IPS-NIHi11 (cell line): ENCODE measurements at places on chromosomes 4 and X.

DNA sequence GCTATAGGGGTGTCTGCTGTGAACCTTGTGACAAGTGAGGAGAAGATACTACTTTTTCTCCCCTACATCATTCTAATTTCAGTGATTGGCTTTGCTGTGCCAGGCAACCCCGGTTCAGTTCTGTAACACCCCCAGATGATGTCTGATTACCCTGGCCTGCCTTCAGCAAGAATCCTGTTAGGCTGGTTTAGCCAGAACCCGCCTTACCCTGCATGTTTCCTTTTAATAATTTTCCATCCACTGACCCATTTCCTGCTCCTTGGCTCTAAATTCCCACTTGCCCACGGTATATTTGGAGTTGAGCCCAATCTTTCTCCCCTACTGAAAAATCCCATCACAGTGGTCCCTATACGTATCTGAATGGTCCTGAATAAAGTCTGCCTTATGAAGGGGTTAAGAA lies 46.5 kb upstream of the HPSE start:
- no peak for DNase-seq

DNA sequence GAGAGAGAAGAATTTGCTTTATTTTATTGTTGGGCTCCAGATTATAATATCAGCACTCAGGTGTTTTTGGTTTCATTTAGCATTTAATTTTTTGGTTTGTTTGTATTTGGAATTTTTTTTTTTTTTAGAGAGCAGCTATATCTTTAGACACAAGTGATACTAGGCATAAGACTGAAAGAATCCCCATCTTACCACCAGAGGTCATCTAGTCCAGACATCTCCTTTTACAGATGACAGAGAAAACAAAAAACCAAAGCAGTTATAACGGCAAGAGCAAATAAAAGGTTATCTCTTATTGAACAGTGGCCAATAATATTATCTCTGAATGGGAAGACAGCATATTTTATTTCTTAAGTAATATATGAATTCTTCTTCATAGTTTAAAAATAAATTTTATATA lies 22.8 kb downstream of the USP38 start:
- DNase-seq: no peak

- DNase-seq: no peak
Observed at GRCh38 chr4:44016570-44017421, 431.8 kb downstream of the KCTD8 start.

DNA sequence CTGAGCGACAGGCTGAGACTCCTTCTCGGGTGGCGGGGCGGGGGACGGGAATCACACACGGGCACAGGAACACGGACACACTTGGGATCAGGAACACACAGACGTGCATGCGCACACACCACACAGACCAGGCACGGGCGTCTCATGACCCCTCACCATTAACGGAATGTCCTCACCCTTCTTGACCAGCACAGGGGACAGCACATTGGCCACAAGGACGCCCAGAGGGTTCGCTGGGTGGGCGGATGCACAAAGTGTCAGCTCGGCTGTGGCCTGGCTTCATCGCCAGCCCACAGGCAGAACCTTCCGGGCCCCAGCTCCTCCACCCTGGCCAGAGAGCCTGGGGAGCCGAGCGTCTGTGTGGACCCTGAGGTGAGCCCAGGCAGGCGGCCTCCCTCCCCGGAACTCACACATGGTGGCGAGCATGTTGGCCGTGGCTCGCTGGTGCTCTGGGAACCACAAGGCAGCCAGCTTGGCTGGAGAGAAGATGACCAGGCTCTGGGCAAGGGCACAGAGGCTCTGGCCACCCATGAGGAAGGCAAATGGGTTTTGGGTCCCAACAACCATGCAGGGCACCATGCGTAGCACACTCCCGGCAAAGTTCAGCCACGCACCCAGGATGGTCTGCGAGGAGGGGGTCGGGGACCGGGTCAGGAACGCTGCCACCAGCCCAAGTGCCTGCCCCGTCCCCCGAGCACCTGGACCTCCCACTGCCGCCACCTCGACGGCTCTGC lies 3.1 kb downstream of the SLC49A3 start:
- DNase-seq: no peak

GRCh38 chrX:42143866-42144592 lies 220.7 kb upstream of the CASK start:
- peak; percentile 4 for DNase-seq

DNA sequence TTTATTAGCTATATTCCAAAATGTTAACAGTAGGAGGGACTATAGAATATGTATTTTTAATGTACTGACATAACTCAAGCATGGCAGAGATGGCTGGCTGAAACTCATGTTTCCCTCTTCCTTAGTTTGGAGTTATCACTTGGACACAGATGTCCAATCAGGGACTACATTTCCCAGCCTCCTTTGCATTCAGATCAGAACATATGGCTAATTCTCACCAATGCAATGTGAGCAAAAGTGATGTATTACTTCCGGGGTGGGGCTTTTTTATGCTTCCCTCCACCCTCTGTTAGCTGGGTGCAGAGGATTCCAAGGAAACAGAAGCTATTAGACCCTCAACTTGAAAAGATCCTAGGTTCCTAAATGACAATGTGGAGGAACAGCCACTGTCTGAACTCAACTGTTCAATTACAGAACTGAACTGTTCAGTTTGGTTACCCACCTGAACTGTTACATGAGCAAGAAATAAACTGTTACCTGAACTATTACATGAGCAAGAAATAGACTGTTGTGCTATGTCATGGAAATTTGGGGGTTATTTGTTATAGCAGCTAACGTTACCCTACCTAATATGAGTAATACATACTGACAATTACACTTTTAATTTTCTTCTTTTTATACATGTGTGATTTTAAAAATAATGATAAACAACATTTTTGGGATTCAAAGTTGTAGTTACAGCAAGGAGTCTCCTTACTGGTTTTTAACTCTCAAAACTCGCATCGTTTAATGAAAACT lies 29.6 kb upstream of the ERVMER34-1 start:
- peak; percentile 23 for DNase-seq

- no peak for DNase-seq
Observed at GRCh38 chrX:69038188-69038587, 127.1 kb downstream of the PJA1 start.

- DNase-seq: no peak
Observed at GRCh38 chr4:110275871-110276270, 77.5 kb upstream of the ELOVL6 start.

GRCh38 chrX:9578083-9578779 lies 113.4 kb downstream of the TBL1X start:
- DNase-seq: no peak

GRCh38 chrX:121755541-121755940 lies 708.1 kb downstream of the GLUD2 start:
- DNase-seq: no peak

- peak; percentile 58 for DNase-seq
Observed at GRCh38 chrX:151359931-151360871, 36.8 kb upstream of the VMA21 start.

GRCh38 chrX:136067097-136067496 lies 80.2 kb upstream of the FHL1 start:
- DNase-seq: no peak

DNA sequence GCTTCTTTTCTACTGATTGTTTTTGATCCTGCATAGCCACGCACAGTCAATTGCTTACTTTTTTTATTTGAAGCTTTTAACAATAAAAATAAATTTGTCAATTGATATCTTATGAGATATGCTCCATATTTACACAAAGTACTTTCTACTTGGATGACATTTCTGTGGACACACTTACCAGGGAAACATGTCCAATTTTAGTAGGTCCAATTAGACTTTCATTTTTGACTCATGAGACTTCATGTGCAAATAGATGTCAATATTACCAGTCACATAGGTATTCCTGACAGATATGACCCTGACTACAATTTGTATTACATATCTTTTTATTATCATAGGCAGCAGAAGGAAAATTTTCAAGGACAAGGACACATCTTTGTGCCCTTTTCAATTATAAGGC lies 219.9 kb upstream of the ANKRD50 start:
- DNase-seq: no peak

GRCh38 chr4:78091534-78091933 lies 34.4 kb downstream of the FRAS1 start:
- no peak for DNase-seq

DNA sequence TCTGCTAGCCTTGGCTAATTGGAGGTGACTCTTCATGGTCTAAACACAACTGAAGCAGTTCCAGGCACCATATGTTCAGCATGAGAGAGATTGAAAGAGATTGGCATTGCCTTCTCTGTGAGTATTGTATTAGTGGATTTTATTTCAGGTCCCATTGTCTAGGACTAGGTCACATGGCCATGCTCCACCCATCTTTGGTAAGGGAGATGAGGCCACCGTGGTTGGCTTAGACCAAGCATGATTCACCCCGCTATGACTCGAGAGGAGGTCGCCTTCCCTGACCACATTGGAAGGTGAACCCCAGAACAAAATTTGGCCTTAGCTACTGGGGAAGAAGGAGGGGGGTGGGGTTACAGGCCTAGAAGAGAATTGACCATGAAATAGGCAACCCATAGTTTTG lies 109.9 kb upstream of the BCOR start:
- DNase-seq: no peak

GRCh38 chr4:136106753-136107152 lies 1425.5 kb downstream of the PCDH18 start:
- no peak for DNase-seq

DNA sequence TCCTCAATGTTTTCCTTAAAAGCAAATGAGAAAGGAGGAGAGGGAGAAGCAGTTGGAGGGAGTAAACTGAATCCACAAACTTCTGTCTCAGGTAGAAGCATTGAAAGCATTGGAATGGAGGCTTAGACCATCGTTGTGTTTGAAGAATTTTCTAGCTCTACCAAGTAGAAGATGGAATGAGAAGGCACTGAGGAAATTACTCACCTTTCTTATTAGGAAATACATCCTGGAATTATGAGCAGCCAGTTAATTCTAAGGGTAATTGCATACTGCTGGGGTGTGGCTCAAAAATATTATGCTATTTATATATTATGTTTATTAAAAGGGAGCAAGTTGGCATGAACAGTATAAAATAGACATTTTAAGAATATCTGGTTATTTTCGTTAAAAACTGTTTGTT lies 12.9 kb downstream of the PGM2 start:
- no peak for DNase-seq

DNA sequence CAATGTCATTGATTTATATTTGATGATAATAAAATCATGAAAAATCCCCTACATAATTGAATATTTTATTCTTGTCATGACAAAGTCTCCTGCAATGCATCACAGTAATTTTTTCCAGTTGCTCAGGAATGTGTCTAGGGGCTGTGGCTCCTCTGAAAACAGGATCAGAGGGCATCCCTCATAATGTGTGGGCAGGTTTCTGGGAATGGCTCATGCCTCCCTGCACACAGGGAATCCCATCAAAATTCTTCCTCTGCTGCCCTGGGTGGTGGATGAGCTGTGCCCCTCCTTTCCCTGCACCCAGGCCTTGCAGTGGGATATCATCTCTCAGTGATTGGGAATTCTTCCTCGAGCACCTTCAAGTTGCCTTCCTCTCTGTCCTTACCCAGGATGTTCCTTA lies 20.4 kb upstream of the PUDP start:
- no peak for DNase-seq

DNA sequence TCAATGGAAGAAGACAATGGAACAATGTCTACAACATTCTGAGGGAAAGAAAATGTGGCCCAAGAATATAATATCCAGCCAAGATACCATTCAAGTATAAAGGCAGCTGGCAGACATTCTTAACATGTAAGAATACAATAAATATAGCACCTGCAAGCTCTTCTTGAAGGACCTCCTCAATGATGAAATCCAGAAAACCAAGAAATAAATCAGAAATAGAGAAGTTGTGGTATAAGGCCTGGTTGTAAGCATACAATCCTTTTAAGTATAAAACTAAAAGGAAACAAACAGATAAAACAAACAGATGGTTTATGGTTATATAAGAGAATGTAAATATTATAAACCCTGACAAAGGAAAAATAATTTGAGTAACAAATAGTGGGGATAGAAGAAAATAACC lies 33.4 kb downstream of the SYTL4 start:
- DNase-seq: no peak

GRCh38 chrX:129979207-129979920 lies 3.1 kb upstream of the BCORL1 start:
- no peak for DNase-seq

- no peak for DNase-seq
Observed at GRCh38 chrX:75071334-75071733, 84.7 kb downstream of the ABCB7 start.

- DNase-seq: no peak
Observed at GRCh38 chr4:56127716-56128115, 179.0 kb downstream of the CEP135 start.

- no peak for DNase-seq
Observed at GRCh38 chrX:110318664-110318968, 731 bp upstream of the AMMECR1 start.

- no peak for DNase-seq
Observed at GRCh38 chr4:95188701-95189370, 359.9 kb downstream of the UNC5C start.

DNA sequence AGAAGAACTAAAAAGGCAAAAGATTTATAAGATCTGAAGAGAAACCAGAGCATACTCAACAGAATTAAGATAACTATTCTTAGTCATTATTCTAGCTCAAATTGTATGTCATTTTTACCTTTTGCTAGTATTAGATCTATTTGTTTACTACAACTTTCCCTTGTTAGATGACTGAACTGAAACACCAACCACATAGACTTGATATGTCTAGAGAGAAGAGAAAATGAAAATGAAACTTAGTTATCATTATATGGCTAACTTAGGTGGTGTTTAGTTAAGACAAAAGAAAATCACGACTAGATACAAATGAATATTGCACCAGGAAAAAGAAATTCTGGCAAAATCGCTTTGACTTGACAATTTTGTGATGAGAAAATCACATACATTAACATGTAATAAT lies 690.8 kb downstream of the PCDH18 start:
- DNase-seq: no peak

GRCh38 chr4:119314356-119314755 lies 7.6 kb downstream of the FABP2 start:
- DNase-seq: peak; percentile 44

DNA sequence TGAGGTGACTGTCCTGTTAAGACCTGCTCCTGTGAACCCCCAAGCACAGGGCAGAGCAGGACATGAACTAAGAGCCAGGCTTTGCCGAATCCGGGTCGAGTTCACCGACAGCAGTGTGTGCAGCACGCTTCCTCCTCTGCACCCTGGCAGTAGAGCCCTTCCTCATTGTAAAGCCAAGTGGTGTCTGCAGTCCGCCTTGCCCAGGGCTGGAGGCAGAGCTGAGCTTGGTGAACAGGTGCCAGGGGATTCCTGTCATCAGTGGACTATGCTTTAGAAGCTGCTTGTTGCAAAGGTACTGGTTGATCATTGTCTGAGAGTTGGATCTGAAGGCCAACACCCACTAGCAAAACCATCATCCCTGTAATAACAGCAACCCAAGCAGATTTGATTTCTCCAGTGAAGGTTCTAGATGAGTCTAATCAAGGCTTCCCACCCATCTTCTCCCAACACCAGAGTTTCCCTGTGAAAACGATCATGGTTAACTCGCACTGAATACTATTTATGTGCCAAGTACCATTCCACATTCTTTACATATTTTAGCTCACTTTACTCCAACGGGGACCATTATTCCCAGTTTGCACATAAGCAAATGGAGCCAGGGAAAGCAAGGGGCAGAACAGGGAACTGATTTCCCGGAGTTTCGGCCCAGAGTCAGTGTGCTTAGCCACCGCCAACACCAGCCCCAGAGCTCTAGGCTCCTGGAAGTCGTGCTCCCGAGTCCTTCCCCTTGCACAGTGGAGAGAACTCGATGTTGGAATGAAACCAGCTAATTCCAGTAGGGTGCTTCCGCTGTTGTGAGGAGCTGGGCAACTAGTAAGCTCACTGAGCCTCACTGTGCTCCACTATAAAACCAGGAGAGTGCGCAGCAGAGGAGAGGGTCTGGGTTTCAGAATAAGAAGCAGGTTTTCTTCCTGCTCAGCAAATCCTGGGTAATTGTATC lies 1.4 kb upstream of the SLC34A2 start:
- no peak for DNase-seq
